ENCODE measurements at places on chromosomes 7 and 10.

DNA sequence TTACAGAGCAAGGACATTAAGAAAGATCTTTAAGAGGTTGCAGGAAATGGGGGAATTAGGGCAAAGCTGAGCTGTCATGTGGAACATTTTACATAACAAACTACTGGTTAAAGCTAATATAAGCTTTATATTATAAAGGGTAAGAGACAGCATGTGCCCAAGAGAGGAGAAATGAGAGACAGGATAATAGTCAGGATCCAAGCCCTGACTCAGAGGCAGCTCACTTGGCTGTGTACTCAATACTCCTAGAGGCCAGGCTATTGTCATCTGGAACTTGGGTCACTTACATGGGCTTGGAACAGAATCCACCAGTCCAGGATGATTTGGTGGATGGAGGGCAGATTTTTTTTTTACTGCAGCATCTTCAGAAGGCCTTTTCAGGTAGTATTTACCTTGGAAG lies 418.6 kb upstream of the ZMIZ1 start:
- no peak for DNase-seq

DNA sequence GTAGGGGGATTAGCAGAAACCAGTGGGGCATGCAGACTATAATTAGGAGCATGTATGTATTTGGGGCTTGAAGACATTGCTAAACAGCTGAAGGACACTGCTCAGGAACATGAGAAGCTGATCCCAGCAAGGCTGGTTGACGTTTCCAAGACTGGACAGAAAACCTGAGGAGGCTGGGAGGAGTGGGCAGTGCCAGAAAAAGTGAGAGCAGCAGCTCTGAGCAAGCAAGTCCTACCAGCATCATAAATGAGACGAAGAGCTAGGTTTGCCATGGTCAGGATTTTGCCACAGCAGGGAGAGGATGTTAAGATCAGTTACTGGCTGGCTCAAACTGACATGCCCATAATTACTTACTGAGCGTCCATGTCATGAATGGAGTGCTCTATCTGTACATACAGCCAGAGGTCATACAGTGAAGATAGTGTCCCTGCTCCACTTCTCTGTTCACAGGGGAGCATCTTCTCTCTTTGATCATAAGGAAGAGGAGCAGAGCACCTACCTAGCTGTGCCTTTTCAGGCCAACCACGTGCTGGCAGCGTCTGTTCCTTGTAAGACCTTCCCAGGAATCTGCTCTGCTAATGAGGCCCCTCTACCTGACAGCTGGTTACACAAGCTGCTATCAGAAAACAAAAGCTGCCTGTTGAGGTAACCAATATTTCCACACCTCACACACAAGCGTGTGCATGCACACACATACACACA lies 44.7 kb downstream of the PDE1C start:
- DNase-seq: no peak

GRCh38 chr7:136009488-136010079 lies 32.4 kb upstream of the MTPN start:
- peak; percentile 32 for DNase-seq

DNA sequence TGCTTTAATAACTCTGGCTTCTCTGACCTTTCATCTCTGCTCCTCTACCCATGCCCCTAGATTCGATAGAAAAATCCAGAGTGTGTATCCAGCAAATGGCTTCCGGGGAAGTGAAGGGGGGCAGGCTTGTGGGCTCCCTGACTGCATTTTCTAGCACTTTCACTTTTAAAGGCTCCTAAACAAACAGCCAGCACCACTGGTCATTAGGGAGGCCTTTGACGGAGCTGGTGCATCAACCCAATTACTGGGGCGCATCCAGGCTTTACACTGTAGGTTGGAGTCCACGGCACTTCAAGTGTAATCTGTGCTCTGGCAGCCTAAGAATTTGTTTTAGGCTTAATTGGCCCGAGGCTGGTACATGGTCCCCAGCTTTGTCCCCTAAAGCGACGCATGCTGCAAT lies 291.9 kb downstream of the GFRA1 start:
- DNase-seq: no peak

DNA sequence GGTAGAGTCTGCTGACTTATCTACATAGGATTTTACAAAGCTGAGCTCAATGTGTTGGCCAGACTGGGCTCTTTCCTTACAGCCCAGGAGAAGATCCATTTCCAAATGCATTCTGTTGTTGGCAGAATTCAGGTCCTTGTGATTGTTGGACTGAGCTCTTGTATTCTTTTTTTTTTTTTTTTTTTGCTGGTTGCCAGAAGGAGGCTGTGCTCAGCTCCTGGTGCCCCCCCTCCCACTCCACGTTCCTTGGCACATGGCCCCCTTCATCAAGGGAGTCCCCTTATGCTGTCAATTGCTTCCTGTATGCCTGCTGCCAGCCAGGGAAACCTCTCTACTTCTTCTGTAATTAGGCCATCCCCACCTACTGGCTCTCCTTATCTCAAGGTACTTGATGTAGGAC lies 518.1 kb upstream of the AKR1E2 start:
- no peak for DNase-seq

GRCh38 chr7:41476460-41476803 lies 226.5 kb downstream of the INHBA start:
- no peak for DNase-seq

DNA sequence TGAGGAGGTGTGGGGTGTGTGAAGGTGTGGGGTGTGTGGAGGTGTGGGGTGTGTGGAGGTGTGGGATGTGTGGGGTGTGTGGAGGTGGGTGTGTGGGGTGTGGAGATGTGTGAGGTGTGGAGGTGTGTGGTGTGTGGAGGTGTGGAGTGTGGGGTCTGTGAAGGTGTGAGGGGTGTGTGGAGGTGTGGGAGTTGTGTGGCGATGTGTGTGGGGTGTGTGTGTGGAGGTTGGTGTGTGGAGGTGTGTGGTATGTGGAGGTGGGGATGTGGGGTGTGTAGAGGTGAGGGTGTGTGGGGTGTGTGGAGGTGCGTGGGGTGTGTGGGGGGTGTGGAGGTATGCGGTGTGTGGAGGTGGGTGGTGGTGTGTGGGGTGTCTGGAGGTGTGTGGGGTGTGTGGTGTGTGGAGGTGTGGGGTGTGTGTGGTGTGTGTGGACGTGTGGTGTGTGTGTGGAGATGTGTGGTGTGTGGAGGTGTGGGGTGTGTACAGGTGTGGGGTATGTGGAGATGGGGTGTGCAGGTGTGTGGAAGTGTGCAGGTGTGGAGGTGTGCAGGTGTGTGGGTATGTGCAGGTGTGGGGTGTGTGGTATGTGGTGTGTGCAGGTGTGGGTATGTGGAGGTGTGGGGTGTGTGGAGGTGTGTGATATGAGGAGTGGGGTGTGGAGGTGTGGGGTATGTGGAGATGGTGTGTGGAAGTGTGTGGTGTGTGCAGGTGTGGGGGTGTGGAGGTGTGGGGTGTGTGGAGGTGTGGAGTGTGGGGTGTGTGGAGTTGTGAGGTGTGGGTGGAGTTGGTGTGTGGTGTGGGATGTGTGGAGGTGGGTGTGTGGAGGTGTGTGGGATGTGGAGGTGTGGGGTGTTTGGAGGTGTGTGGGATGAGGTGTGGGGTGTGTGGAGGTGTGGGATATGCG lies 34.5 kb downstream of the SPDYE17 start:
- DNase-seq: no peak

GRCh38 chr7:2138146-2138765 lies 94.5 kb downstream of the MAD1L1 start:
- DNase-seq: peak; percentile 93

GRCh38 chr7:52726493-52726892 lies 308.9 kb upstream of the POM121L12 start:
- DNase-seq: no peak

DNA sequence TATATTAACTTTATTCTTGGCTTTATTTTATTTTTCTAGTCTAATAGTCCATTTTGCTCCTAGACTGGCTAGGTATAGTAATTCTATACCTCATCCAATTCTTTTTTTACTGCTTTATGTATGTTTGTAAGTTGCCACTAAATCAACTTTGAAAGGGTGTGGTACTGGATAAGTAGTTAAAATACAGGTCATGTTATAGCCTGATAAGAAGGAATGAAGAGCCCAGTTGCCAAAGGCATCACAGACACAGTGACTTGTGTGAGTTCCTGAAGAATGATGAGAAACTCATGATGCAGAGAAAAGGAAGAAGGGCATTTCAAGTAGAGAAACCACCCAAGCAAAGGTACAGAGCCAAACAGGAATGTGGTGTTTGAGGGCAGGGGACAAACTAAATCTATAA lies 27.3 kb downstream of the NAPEPLD start:
- DNase-seq: no peak

DNA sequence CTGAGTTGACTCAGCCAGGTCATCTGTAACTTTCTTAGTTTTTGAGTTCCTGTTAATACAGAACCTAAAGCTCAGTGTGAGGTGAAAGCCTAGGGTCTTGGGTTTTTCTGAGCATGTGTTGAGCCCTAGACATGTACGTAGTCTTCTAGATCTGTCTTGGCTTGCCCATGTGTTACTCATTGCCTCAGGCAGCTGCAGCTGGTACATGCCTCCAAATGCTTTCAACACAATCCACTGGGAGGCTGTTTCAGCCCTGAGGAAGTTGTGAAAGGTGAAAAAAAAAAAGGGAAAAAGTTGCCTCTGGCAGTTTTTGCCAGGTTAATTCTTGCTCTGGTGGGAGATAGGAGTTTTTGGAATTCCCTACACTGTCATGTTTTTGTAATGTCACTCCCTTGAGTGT lies 134.6 kb downstream of the RNF216 start:
- no peak for DNase-seq

DNA sequence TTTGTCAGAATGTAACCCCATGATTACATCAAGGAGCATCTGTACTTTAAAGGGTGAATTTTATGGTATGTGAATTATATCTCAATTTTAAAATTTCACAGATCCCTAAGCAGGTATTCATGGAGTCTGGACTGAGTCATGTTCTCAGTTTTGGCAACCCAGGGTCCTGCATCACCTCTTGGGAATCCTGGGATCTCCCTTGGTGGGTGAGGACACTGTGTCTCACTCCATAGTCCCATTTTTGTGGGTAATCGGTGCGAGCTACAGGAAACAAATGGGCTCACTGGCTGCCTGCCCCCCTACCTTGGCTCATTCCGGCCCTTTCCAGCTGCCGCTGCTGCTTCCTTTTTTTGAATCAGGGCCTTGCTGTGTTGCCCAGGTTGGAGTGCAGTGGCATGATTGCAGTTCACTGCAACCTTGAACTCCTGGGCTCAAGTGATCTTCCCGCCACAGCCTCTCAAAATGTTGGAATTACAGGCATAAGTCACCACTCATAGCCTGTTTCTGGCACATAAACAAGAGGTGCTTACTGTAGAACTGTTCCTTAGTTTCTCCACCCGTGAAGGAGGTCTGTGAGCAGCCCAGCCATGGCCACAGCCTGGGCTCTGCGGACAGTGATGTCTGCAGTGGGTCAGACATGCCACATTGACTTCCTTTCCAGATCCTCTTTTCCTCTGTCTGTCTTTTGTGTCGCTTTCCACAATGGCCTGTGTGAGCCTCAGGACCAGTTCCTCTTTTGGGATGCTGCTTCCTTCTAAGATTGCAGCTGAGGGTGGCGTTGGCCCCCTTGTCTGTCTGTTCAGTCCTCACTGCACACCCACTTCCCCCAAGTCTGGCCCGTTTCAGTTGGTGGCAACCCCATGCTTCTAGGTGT lies 14.5 kb downstream of the PALD1 start:
- DNase-seq: no peak

DNA sequence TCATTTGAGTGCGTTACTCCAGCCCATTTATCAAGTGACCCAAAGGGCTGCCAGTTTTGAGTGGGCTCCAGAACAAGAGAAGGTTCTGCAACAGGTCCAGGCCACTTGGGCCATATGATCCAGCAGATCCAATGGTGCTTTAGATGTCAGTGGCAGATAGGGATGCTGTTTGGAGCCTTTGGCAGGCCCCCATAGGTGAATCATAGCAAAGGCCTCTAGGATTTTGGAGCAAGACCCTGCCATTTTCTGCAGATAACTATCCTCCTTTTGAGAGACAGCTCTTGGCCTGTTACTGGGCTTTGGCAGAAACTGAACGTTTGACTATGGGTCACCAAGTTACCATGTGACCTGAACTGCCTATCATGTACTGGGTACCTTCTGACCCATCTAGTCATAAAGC lies 358.8 kb upstream of the SEMA3C start:
- no peak for DNase-seq

DNA sequence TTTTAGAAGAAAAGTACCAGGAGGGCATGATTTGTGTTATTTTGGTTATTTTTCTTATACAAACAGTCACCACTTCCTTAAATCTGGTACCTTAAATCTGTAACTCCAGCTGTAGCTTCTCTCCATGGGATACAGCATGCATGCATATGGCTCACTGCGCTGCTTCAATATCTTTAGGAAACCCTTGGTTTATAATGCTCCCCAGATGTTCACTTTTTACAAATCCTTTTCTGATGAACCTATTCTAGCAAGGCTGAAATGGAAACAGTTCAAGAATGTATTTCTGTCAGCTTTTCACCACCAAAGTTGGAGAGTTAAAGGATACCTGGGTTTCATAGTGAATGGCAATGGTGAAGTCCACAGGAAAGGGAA lies 50.9 kb downstream of the LAMB4 start:
- DNase-seq: no peak

GRCh38 chr7:2140216-2141020 lies 92.3 kb downstream of the MAD1L1 start:
- DNase-seq: no peak

- DNase-seq: no peak
These were observed 7.5 kb upstream of the HECW1 start for GRCh38 chr7:43104874-43105520.

DNA sequence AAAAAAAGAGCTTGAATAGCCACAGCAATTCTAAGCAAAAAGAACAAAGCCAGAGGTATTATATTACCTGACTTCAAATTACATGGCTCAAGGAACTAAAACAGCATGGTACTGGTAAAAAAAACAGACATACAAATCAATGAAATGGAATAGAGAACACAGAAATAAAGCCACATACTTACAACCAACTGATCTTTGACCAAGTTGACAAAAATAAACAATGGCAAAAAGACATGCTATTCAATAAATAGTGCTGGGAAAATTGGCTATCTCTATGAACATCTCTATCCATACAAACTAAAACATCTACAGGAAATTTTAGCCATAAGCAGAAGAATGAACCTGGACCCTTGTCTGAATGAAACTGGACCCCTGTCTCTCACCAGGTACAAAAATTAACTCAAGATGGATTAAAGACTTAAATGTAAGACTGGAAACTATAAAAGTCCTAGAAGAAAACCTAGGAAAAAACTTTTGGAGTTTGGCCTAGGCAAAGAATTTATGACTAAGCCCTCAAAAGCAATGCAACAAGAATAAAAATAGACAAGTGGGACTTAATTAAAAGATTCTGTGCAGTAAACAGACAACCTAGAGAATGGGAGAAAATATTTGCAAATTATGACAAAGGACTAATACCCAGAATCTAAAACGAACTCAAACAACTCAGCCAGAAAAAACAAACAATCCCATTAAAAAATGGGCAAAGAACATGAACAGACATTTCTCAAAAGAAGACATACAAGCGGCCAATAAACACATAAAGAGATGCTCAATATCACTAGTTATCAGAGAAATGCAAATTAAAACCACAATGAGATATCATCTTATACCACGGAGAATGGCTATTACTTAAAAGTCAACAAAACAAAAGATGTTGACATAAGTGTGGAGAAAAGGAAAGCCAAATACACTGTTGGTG lies 72.8 kb upstream of the DDC start:
- DNase-seq: no peak

DNA sequence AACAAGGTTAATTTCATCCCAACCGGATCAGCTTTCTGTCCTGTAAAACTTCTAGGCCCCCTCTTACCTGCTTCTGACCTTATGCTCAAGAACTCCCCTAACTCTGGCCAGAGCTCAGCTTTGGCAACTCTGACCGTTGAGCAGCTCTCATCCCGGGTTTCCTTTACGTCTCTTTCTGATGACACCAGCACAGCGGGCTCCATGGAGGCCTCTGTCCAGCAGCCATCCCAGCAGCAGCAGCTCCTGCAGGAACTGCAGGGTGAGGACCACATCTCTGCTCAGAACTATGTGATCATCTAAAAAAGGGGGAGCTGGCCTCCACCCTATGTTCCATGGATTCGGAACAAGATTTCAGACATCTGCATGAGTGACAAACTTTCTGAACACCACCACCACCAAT lies 117.6 kb downstream of the GLCCI1 start:
- DNase-seq: no peak
